ENCODE measurements at places on chromosomes 5 and 9.

DNA sequence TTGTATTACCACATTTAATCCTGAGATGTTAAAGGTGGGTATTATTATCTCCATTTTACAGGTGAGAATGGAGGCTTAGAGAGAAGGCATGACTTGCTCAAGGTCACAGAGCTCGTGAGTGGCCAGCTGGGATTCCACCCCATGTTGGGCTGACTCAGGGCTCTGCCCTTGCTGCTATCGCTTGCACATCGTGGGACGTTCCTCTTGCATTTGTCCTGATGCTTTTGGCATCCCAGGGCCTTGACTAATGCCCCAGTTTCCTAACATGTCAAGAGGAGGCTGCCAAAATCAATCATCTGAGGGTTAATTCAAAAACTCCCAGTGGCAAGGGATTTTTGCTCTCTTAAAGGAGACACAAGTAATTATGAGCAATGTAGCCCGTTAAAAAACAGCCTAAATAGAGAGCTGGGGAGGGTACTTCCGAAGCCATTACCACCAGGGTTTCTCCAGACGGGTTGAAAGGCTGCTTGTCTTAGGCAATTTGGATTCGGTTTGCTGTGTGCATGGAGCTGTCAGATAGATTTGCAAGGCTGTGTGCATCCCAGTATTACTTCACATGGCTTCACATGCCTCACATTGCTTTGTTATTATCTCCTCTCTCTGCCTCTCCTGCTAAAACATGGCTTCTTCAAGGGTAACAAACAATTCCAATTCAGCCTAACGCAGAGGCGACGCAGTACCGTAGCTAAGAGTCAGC, 347.4 kb downstream of the DRD1 start:
- DNase-seq = no peak

DNA sequence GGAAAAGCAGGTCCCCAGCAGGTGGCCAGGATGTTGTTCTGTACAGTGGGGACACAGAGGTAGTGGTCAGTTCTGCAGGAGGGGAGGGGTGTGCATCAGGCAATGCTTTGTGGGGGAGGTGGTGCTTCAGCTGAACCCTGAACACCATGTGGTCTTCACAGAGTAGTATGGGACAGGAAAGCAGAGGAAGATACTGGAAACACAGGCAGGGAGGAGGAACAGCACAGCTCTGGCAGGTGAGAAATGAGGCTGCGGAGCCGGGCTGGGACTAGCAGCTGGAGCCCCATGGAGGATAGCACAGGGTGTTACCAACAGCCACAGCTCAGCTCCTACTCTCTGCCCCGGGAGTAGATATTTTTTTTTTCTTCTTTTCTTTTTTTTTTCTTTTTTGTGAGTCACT, 161.5 kb downstream of the ENTREP1 start:
- no peak for DNase-seq

DNA sequence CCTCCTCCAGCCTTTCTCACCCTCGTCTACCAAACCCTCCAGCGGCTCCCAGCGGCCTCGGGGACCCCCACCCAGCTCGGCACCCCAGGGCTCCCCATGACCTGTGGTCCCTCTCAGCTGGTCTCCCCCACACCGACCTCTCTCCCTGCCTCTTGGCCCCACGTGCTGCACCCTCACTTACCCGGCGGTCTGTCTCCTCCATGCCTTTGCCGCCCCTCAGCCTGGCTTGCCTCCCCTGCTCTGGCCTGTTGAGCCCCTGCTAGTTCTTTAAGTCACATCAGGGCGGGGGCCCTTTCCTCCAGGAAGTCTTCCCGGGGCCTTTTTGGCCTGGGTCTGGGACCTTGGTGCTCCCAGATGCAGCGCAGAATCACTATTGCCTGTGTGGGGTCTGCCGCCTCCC, 81.5 kb downstream of the LMX1B start:
- no peak for DNase-seq

- no peak for DNase-seq
These were observed at the start of gene DMRT1 for GRCh38 chr9:841371-842209. TSS of gene DMRT1 (plus strand) at chr9:841697. CDS start at chr9:841839, 142 bp downstream.

GRCh38 chr9:36100532-36100931, 36.0 kb upstream of the GLIPR2 start:
- no peak for DNase-seq

DNA sequence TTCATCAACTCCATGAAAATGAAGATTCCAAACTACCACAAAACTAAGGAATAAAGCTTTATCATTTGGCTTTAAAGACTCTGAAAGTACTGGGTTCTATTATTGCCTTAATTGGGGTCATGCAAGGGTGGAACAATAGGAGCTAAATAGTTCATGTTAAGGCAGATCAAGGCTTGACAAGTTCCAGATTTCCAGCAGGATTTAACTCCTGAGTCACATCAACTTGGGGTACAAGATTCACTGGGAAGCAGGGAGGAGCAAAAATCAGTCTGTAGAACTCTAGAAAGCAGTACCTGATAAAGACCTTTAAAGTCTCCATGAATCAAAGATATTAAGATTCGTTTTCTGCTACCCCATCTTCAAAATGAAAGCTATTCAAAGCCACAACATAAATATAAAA, 41.9 kb upstream of the GLRX start:
- no peak for DNase-seq

- peak; percentile 76 for DNase-seq
These were observed 96.8 kb downstream of the ZNF608 start for GRCh38 chr5:124649491-124650146.

- DNase-seq = no peak
These were observed 118.2 kb upstream of the CTNND2 start for GRCh38 chr5:12022444-12022843.

DNA sequence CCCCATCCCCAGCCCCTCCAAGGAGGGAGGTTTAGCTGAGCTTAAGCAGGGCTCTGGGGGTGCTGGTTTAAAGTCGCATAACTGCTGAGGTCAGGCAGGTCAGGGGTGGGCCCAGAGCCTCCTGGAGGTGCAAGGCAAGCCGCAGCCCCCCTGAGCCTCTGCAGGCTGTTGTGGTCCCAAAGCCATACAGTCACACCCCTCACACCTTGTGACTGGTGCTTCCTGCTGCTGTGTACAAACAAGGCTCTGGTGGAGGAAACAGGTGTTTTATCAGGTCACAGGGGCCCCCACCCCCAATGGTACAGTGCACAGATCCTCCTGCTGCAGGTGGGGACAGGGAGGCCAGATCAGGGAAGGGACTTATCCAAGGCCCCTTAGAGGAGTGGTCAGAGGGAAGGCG, 8.0 kb downstream of the TCF7 start:
- peak; percentile 42 for DNase-seq

- no peak for DNase-seq
These were observed 77.6 kb downstream of the INIP start for GRCh38 chr9:112640311-112640710.

DNA sequence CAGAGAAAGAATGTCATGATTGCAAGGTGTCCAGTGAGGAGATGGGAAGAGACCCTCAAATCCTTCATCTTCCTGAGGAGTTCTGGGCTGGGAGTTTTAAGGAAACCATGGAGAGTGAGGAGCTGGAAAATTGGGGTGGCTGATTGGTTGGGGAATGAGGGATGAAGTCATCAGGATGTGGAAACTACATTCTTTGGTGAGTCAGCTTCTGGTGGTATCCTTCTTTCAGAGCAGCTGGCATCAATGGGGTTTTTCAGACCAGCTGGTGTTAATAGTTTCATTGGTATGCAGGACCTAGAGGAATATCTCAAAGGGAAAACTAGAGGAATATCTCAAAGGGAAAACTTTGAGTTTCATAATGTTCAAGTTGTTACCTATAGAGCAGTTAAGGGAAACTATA, 45.2 kb downstream of the RNF180 start:
- DNase-seq = no peak

- DNase-seq = no peak
These were observed 9.3 kb downstream of the ST6GALNAC6 start for GRCh38 chr9:127890053-127890452.

- no peak for DNase-seq
These were observed 20.3 kb downstream of the CDC14B start for GRCh38 chr9:96599298-96599697.

DNA sequence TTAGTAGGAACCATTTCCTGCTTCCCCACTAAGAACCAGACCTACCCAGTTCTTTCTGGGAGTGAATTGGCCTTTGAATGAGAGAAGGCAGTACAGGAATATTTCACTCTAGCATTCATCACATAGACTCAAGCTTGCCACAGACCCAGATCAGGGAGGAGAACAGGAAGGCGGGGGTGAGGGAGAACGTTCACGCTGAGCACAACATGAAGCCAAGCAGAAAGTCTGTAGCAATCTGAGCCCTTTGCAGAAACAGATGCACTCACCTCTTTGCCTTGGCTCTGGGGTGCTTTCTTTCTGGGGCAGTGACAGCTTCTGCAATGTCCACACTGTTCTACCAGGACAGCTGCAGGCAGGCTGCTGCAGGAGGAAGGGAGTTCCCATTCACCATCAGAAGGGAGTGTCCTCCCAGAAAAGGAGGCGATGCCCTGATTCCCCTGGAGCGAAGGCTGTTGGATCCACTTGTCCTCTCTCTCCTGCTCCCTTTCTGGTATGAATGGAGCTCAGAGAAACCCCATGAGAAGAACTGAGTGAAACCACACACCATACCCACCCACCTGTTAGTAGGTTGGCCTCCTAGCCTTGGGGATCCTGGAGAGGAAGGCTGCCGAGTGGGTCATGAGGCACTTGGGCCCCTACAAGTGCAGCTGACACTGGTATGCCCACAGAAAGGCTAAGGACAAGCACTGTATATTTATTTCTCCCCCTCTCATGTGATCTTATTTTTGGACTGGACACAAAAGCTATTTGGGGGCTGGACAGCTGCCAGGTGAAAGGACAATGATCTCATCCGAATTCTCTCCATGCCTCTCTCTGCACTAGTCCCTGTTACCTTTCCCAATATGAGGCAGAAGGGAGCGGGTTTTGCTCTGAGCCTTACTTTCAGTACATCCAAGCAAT, 11.7 kb upstream of the FGF1 start:
- DNase-seq = no peak

DNA sequence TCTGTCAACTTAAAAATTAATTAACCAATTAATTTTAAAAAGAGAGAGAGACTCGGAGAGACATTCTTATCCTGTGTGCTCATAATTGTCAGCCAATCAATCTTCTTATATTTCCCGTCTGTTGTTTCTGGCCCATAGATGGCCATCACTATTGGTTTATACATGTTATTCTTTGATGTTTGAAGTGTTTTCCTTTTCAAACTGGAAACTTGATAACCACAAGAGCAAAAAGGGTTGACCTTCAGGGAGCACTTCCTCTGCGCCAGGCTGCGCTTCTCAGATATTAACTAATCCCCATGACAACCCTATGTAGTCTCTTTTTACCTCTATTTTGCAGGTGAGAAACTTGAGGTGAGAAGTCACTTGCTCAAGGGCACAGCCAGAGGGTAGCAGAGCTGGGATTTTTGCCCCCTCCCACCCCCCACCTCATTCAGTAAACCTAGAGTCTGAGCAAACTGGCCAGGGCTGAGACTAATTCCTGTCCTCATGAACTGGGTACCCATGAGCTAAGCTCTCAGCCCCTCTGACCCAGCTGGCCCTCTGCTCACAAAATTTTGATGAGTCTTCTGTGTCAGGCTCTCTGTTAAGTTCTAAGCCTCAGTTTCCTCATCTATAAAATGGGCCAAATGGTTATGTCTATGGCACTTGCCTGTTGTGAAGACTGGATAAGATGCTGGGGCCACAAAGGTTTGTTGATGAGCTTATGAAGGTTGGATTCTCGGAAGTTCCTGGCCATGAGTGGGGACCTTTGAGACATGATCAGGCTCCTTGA, 86.0 kb upstream of the SH3PXD2B start:
- DNase-seq = no peak

DNA sequence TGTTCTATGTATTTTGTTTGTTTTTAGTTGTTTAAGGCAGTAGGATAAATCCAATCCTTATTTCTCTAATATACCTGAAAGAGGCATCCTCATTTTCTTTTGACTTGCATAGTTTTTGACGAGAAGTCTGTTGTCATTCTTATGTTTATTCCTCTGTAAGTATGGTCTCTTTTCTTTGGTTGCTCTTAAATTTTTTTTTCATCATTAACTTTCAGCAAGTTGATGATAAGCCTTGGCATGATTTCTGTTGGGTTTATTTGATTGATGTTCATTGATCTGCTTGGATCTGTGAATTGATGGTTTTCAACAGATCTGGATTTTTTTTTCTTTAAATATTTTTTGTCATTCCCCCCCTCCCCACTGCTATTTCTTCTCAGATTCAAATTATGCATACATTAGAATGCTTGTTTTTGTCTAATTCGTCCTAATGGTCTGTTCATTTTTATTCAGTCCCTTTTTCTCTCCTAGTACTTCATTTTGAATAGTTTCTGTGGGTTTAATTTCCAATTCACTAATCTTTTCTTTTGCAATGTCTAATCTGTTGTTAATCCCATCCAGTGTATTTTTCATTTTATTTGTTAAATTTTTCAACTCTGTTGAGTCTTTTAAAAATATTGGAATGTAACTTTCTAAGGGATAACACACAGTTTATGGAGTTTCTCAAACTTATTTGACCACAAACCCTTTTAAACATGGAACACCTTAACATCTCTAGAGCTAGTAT, 495.9 kb downstream of the CSNK1G3 start:
- DNase-seq = no peak

DNA sequence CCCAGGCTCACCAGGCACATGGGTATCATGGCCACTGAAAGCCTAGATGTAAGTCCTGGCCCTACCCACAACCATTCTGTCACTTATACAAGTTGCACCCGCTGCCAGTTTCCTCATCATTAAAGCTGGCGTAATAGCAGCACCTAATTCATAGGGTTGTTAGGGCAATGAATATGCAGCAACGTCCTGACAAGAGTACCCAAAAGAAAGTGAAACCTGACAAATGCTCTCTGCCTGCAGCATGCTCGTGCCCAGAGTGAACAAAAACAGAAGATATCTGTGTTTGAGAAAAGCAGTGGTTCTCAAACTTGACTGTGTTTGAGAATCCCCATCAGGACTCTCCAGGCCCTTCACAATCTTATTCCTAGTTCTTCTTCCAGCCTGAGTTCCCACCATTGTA, 632.4 kb downstream of the SEMA5A start:
- no peak for DNase-seq

- no peak for DNase-seq
These were observed 125.5 kb upstream of the DAP start for GRCh38 chr5:10886497-10886896.

- DNase-seq = no peak
These were observed 50.1 kb upstream of the MACIR start for GRCh38 chr5:103208460-103208859.

- DNase-seq = no peak
These were observed 378.1 kb upstream of the TLE4 start for GRCh38 chr9:79193501-79194223.

GRCh38 chr9:14902561-14902960, 7.7 kb downstream of the FREM1 start:
- no peak for DNase-seq

DNA sequence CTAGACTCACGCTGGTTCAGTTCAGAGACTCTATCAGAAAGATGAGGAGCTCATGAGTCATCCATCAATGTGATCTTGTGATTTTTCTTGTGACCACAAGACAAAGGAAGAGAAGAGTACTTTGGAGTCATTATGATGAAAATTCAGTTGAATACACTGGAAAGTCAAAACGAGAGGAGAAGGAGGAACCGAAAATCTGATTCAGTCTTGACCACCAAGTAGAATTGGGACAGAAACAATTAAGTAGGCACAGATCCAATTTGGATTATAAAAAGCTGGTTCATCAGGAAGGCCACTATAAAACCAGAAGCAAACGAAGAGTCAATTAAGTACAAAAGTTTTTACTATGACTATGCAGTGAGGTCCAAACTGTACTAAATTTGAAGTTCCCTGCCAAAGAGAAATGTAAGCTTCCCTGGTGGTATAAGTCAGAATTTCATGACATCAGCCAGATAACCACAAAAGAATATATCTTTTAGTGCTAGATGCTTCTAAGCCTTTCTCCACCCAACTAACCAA, 90.9 kb downstream of the THBS4 start:
- DNase-seq = peak; percentile 38

Data from CD4-positive, alpha-beta T cell treated with Interferon alpha-2 for 1 hour (primary cell).